ENCODE measurements at places on chromosomes 5 and 9. TPM values are rescaled to one million over a fixed set of nuclear protein-coding genes. Genes with fewer than 3 reads are reported as not detected.

PCDHA9 gene
- 0.03 TPM for polyA plus RNA-seq

DNA sequence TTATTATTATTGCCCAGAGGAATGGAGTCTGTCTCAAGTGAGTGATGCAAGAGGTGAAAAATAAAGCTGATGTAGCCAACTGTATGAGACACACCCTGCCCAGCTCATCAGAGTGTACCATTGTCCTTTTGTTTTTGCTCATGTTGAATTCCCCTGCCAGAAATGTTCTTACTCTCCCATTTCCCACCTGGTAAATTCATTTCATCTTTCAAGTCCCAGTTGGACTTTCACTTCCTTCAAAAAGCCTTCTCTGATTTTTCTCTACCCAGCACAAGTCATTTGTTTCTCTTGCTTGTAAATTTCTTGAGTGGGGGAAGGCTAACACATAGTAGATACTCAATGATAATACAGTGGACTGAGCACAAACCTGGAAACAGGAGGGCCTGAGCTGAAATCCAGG is 394.5 kb upstream of the ZNF462 start:
- no peak for DNase-seq

- DNase-seq: peak; percentile 5
Observed at GRCh38 chr5:101045689-101046088, 142.6 kb upstream of the ST8SIA4 start.

- peak; percentile 1 for DNase-seq
Observed at GRCh38 chr5:136522217-136522956, 157.0 kb upstream of the TRPC7 start.

SPEF2 gene
- 5.2 TPM for polyA plus RNA-seq

- no peak for DNase-seq
Observed at GRCh38 chr5:139131921-139132432, 66.2 kb downstream of the SIL1 start.

DNA sequence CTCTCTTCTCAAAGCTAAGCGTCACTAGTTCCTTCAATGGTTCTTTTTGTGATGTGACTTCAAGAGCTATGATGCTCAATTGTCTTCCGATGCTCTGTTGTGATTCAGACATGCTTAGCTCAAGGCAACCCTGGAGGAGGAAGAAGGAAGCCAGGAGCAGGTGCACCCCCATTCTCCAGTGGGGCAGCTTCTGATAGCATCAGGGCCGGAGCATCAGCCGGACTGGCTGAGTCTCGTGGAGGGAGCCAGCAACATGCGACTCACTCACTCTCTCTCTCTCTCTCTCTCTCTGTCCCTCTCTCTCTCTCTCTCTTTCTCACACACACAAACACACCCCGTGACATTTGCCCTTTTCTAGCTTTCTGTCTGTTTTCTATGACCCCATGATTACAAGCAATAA is 140.2 kb downstream of the HSD17B3 start:
- DNase-seq: no peak

DNA sequence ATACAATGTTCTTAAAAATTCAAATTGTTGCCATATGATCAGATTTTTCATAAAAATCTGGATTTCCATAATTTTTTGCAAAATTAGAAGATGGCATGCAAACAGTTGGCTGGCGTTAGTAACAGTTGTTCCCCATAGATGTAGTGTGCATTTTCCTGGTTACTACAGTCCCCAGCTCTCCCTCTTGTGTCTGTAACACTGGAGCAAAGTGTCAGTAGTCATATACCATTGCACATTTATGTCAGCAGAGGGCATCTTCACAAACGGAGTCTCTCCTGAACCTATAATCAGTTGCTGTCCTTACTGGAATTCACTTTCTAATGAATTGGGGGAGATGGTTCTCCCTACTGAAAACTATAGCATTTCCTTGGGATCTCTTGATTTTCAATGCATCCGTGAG is 44.7 kb upstream of the DMAC1 start:
- peak; percentile 7 for DNase-seq

DNA sequence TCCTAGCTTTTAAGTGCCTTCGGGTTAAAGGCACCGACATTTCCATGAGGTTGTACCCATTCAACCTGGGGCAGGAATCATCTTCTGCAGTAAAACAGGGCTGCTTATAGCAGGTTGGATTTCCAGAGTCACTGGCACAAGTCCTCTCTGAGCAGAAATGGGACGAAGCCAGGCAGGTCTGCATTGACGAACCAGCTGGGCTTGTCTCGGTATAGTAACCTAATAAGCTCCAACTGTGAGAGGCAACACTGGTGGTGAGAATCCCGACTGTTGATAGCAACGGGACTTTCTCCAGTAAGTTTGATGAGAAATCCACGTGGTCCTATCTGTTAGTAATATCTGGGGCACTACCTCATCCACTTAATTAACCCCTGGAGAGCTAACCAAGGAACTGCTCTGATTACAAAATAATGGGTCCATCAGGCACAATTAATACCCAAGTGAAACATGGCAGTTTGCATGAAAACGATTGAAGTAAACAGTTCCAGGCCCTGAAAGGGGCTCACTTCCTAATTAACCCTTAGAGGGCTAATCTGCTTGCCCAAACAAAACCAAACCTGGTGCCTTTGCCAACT is 491.0 kb upstream of the C9orf72 start:
- no peak for DNase-seq

DNA sequence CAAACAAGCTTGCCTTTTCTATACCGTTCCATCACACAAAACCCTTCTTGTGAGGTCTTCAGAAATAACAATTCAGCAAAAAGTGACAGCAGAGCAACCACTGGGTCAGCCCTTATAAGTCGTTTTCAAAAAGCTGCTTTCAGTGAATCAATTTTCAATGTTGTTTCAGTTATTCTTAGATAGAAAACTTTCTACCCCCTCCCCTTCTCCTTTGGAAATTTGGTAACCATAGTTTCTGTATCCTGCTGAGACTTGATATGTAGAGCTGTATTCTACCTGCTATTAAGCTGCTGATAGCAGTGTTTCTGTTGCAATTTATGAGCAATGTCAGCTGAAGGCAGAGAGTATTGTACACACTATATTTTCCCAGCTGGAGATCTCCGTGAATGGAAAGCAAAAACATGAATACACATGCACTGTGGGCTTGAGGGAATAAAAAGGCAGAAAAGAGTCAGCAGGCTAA is 75.7 kb downstream of the ZNF608 start:
- no peak for DNase-seq

DNA sequence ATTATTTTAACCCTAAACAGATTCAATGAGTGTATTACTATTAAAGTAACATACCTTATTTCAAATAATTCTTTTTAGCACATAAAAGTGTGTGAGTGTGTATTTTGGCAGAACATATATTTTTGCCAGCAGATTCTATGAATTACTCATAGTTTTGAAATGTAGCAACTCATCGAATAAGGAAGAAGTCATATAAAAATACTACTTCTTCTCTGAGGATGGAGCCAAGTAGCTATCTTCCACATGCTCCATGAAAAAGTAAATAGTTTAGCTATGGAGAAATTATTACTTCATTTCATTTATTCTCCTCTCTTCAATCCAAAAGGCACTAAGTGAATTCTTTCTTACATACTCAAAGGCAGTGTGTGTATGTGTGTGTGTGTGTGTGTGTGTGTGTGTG is 1090.4 kb upstream of the CDH6 start:
- DNase-seq: peak; percentile 67

- DNase-seq: no peak
Observed at GRCh38 chr5:43106290-43106638, 14.4 kb upstream of the ZNF131 start.

DNA sequence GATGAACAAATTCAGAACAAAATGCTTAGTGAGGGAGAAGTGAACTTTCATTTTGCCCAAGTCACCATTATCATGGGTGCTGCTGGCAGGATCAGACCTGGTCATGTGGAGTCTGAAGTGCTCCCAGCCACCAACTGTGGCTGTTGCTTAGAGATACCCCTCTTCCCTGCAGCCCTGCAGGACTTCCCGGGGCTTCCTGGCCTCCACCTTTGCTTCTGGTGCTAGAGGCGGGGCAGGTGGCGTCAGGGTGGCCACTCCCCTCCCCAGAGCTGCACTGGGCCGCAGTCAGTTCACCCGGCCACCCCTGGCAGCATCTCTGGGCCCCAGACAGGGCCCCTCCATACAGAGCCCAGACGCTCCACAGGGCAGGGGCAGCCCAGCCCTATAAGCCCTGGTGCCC is 30.0 kb upstream of the SLC12A7 start:
- DNase-seq: no peak

CCDC192 gene
- not detected for polyA plus RNA-seq

DNA sequence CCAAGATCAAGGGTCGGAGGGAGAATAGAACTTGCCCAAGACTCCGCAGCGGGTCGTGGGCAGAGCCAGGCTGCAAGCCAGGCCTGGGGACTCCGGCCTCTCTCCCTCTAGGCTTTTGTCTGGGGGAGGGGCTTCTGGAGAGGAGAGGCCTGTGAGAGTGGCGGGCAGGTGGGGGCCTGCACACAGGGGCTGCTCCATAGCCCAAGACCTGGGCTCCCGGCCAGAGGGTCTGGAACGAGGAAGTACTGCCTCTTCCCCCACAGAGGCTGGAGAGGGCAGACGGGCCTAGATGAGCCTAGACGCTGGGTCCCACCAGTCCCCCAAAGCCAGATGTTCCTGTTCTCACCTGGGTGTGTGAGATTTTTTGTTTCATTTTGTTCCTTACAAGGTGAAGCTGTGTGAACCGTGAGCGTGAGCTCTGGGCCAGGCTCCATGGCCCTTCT is 5.2 kb upstream of the ST6GALNAC6 start:
- DNase-seq: no peak

GRCh38 chr9:5890641-5891040 is at the start of gene MLANA:
MLANA (plus strand) TSS chr9:5890889; CDS start chr9:5892475, 1,586 bp downstream.
- no peak for DNase-seq

DNA sequence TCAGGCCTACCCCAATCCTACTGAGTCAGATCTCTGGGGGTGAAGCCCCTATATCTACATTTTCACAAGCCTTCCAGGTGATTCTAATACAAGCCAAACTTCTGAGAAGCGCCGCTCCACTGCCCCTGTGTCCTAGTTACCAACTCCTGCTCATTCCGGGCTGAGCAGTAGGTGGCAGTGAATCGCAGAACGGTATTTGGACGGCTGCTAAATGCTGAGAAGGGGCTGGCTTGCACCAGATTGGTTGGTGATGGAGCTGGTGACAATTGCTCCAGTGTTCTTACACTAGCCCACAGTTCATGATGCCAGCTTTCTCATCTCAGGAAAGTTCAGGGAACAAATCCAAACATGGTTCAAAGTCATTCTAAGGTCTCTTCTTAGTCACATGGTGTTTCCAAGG is 31.1 kb upstream of the FGF1 start:
- peak; percentile 62 for DNase-seq

DNA sequence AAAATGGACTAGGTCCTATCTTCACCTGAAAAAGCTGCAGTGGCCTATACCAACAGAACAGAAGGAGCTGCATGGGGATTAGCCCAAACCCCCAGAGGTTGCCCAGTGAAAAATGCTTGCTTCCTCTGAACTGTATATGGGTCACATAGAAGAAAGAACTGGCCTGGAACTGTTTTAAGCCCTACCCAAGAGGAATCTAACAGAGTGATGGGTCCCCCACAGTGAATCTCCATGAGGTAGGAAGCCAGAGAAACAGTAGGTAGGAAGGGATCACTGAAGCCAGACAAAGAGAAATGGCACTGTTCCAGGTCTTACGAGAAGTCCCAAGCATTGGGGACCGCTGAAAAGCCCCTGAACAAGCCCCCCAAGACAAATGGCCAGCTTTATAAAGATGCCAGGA is 28.8 kb upstream of the TRIM32 start:
- no peak for DNase-seq

DNA sequence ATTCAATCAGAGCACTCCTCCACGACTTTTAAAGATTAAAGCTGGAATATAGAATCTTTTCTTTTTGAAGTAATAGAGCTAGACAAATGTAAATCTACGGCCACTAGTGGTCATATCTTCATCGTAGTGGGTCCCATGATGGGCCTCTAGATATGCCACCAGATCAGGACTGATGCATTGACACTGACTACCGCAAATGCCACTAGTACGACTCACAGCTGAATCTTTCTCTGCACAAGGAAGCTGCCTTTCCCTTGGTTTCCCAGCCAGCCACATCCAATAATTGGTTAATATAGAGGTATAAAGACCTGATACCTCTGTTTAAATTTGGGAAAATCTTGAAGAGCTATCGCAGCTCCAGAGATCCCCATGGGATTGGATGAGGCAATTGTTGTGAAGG is 37.8 kb upstream of the ADRB2 start:
- DNase-seq: no peak

GRCh38 chr9:21546949-21547348 is 64.8 kb upstream of the IFNE start:
- no peak for DNase-seq

DNA sequence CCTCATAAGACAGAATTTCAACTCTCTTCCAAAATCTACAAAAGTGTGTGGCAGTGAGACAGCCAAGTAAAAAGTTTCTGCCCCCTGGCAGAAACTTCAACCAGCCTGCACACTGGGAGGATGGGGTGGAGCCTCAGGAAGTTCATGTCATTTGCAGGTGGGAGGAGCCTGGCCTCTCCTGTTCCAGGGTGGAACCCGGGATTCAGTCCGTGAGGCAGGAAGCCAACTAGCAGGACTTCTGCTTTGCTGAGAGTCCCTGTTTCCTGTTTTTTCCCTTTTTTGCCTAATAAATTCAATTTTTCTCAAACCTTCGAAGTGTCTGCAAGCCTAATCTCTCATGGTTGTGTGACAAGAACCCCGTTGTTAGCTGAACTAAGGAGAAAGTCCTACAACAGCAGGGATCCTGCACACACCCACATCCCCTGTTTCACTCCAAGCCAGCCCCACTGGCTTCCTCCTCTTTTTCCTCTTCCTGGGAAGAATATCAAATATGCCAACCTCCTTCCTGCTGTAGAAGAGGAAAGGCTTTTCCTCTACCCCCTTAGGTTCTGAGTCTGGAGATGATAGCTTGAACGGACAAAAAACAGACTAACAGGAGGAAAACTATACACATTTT is 69.3 kb downstream of the ALDH7A1 start:
- DNase-seq: peak; percentile 25

SAXO1 gene
- polyA plus RNA-seq: not detected

SLC4A9 gene
- polyA plus RNA-seq: not detected

RANBP6 gene
- 17.2 TPM for polyA plus RNA-seq

STING1 gene
- polyA plus RNA-seq: 78.4 TPM

SLC6A19 gene
- not detected for polyA plus RNA-seq

IL9 gene
- not detected for polyA plus RNA-seq

NIPAL4 gene
- polyA plus RNA-seq: 0.07 TPM

DNA sequence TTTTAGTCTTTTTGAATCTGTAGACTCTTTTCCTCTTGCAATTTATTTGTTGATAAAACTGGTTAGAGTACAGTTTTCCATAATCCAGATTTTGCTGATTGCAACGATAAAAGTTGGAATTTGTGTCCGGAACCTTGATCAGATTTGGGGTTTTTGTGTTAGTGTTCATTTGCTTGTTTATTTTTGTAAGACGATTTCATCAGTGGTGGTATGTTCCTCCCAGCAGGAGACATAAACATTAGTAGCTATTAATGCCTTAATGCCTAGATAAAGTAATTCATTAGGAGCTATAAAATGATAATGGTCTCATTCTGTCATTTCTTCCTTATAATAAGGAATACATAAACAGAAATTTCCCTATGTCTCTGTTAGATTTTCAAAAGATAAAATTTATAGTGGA is 21.3 kb downstream of the RPS6 start:
- peak; percentile 70 for DNase-seq

DNA sequence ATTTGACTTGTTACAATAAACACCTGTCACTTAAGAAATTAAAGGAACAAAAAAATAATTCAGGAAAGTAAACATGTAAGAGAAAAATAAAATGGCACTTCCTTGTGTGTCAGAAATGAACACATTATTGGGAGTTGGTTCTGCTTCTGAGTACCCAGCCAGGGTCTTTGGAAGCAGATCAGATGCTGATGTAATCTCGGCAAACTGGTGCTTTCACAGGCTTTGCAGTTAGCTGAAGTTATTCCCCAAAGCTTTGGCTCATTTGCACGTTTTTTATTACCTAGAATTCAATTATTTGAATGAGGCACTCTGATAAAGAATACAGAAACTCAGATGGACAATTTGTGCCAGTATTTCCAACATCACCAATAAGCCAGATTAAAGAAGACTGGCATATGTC is 10.9 kb downstream of the CDH18 start:
- DNase-seq: no peak
